Aorta (tissue), 5 donors: ENCODE measurements at places on chromosomes 4 and X. TPM values are rescaled to one million over a fixed set of nuclear protein-coding genes. Genes with fewer than 3 reads are reported as not detected.

- peak; percentile 37 for DNase-seq
These were observed 56.4 kb downstream of the RAB28 start for GRCh38 chr4:13427599-13428325.

- no peak for DNase-seq
These were observed 89.2 kb downstream of the DACH2 start for GRCh38 chrX:86237482-86237881.

- DNase-seq = no peak
These were observed 275.5 kb downstream of the RAB28 start for GRCh38 chr4:13208558-13209193.

GRCh38 chr4:185307136-185307950, 88.4 kb downstream of the LRP2BP start:
- no peak for DNase-seq

XK gene
- 1.0 TPM for polyA plus RNA-seq

SSX3 gene
- polyA plus RNA-seq = not detected

ENAM gene
- polyA plus RNA-seq = not detected

DNA sequence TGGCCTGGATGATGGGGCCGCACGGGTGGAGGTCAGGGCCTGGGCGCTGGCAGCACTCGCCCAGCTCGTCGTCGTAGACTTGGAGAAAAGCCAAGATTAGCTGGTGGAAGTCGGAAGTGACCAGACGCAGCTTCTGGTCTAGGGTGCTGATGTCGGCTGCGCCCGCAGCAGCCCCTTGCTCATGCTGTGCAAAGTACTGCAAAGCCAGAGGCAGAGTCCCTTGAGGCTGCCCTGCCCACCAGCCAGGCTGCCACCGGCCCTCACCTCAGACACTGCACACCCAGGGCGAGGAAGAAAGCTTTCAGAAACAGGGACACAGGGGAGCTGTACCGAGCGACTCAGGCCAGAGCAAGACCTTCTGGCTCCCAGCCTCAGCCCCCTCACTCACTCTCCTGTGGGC, 9.7 kb upstream of the TREX2 start:
- peak; percentile 43 for DNase-seq
